ENCODE measurements at places on chromosomes 4 and X.

DNA sequence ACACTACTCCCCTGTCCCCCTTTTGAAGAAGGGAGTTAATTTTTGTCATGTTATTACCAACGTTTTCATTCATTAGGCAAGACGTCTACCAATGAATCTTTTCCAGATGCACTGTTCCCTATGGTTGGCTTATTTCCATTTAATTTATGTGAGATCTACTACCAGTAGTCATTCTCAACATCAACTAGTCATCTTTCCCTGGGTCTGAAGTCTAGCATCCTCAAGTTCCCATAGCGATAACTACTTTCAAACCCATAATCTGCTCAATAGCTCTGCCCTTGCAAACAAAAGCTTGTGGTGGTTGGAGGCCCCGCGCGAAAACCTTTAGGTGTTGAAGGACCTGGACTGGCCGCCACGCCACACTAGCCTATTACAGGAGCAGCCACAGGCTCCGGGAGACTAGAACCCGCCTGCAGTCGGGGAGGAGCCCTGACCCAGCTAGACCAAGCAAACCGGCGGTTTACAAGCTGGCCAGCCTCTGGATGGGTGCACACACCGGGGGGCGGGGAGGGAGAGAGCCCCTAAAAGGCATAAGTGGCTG is 746 bp downstream of the PPAT start:
- DNase-seq, result no peak

DNA sequence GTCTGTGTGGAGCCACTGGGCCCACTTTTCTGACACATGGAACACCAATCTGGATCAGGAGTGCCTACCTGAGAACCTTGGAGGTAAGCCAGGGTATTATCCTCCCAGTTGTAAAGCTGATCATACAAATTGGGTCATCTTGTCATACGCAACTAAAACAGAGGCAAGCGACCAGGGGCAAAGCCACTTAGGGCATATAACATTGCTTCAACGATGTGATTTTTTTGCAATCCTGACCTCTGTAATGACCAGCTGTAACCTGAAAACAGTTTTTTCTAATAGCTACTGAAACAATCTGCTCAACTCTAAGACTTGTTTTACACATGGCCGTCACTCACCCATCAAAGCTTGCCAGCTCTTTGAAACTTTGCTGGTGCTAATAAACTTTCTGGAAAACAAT is 261.5 kb upstream of the AGTR2 start:
- no peak for DNase-seq

- no peak for DNase-seq
Observed at GRCh38 chr4:55608591-55608990, 16.5 kb upstream of the PDCL2 start.

GRCh38 chr4:26905172-26905571 is 44.5 kb downstream of the STIM2 start:
- DNase-seq, result no peak

DNA sequence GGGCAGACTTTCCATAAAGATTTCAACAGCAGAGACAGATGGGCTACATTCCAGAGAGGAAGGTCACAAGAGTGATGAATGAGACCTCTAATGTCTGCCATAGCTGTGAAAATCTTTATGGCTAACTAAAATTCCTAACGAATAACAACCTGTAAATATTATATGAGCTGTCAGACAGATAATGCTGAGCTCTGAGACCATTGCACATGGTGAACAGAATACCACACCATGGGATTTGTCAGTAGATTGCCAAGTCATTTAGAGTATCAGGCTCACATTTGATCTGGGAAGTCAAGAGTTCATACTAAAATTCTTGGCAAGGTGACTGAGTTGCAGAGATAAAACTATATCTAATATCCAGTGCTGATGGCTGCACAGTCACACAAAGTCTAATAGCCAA is 259.2 kb upstream of the FTHL17 start:
- DNase-seq, result no peak

Data from stimulated activated CD4-positive, alpha-beta T cell treated with anti-CD3 and anti-CD28 coated beads, Interleukin-1b, Interleukin-23, amount 100 ng/mL, for 1 hour (primary cell).